Activated CD4-positive, alpha-beta T cell treated with anti-CD3 and anti-CD28 coated beads, Interleukin-10, Interleukin-2, amounts not matched to agents 100 ng/mL and 50 ng/mL, durations not matched to agents 16 hours and 8 hours (primary cell): ENCODE measurements at places on chromosomes 16 and 17.

GRCh38 chr16:70592106-70592571, 54.2 kb upstream of the IL34 start:
- DNase-seq, result no peak

GRCh38 chr17:20216853-20217252, 207.7 kb downstream of the SPECC1 start:
- no peak for DNase-seq

DNA sequence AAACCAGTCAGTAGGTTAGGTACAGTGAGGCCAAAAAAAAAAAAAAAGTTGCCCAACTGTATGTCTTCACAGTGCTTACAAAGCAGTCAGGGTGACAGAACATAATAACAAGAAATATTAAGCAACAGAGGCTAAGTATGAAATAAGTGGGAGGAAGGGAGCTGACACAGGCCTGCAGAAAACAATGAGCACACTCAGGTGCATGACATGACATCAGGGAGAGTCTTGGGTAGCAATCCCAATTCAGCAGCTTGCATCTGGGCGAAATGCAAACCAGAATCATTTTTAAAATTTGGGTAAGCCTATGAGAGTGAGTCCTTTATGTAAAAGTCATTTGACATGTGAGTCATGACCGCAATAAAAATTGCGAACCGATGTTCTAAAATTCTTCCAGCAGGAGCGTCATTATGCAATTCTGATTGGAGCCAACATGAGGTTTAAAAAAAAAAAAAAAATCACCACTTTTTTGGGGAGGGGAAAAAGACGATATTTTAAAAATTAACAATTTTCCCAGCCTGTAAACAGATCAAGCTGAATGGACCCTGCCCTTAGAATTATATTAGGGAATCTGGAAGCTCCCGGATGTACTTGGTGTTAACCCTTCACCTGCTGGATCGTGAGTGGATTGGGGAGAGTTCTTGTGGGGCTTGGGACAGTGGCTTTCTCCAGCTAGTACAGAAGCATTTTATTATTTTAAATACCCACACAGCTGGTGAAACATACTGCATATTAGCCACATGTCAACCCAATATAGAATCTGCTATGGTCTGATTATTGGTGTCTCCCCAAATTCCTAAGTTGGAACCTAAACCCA, 127.9 kb downstream of the NPIPB5 start:
- DNase-seq, result no peak

GRCh38 chr16:75550211-75550662, 5.8 kb downstream of the TMEM231 start:
- DNase-seq, result peak; percentile 57

GRCh38 chr17:75915268-75915667, 10.6 kb upstream of the MRPL38 start:
- no peak for DNase-seq

DNA sequence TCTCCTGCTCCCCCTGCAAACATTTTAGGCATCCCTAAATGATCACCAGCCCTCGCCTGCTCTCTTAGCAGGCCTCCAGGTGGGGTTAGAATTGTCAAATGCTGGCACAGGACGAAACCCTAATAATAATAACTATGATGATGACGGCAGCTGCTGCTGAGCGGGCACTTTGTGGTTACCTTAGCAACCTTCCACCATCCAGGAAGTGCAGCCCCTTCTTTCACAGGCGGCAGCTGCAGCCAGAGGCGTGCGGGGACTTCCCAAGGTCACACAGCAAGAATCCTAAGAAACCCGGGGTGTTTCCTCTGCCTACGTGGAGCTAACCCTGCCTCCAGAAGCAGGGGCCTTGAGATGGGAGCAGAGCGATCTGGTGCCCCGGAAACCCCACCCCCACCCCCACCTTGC, 22.4 kb upstream of the EIF1 start:
- DNase-seq, result peak; percentile 78

DNA sequence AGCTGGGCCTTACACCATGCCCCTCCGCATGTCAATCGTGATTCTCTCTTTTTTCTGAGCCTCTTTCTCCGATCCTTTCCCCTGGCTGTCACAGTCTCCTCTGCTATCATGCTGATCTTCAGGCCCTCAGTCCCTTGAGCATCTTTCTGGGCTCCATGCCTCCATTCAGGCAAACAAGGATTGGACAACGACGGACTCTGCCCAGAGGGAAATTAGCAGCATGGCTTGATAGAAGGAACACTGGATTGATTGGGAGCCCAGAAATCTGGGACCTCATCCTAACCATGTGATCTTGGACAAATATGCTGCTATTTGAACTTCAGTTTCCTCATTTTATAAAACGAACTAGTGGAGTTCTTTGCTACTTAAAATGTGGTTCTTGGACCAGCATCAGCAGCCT, 19.6 kb upstream of the PHF12 start:
- DNase-seq, result no peak

DNA sequence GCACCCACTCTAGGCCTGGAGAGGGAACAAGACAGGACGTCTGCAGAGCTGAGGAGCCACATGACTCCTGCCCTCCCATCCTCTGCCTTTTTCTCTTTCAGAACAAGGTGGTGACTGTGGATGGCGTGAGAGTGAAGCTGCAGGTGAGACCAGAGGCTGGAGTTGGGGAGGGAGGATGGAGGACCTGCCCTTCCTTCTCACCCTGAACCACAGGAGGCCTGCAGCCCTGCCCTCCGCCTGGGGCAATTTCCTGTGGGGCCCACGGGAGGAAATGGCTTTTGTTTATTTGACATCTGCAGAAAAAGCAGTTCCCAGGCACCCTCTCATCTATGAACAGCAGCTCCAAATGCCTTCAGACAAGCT, 5.1 kb downstream of the RAB37 start:
- DNase-seq, result peak; percentile 87

- no peak for DNase-seq
These were observed 14.3 kb upstream of the SCIMP start for GRCh38 chr17:5248821-5249479.

- DNase-seq, result no peak
These were observed 30.4 kb downstream of the KDM8 start for GRCh38 chr16:27233731-27234130.

DNA sequence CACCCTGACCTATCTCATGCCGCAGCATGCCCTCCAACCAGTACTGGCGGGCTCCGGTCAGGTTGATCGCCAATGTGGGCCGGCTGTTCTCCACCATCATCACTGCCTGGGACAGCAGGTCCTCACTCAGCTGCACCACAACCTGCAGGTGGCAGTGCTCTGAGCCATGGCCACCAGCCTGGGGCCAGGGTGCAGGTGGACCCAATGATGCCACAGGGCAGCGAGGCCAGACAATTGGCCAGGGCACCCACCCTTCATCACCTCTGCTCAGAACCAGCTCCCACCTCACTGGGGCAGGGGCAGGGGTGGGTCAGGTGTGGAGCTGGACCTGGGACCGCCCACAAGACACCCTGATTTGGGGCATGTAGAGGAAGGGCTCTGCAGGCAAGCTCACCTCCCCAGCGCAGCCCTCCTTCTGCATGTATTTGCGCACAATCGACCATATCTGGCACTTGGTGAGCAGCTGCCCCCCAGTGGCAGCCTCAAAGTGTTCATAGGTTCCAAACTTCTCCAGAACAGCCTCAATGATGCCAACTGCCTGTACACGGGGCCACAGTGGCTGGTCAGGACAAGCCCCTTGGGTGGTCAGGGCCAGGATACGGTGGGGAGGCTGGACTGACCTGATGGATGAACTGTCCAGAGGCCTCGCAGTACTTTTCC, 4.2 kb downstream of the MATCAP1 start:
- no peak for DNase-seq

DNA sequence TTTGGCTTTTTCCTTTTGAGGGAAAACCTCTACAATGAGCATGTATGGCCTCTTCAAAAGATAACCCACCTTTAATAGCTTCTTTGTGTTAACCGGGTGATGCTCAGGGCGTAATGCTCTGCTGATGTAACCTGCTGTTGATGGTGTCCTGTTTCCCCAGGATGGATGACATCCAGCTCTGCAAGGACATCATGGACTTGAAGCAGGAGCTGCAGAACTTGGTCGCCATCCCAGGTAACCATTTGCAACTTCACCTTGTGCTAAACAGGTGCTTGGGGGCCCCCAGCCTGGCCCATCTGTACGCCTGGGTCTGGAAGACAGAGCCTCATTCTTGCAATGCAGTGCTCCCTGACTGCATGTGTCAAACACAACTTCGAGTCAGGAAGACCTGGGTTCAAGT, 75.1 kb downstream of the MARF1 start:
- no peak for DNase-seq

DNA sequence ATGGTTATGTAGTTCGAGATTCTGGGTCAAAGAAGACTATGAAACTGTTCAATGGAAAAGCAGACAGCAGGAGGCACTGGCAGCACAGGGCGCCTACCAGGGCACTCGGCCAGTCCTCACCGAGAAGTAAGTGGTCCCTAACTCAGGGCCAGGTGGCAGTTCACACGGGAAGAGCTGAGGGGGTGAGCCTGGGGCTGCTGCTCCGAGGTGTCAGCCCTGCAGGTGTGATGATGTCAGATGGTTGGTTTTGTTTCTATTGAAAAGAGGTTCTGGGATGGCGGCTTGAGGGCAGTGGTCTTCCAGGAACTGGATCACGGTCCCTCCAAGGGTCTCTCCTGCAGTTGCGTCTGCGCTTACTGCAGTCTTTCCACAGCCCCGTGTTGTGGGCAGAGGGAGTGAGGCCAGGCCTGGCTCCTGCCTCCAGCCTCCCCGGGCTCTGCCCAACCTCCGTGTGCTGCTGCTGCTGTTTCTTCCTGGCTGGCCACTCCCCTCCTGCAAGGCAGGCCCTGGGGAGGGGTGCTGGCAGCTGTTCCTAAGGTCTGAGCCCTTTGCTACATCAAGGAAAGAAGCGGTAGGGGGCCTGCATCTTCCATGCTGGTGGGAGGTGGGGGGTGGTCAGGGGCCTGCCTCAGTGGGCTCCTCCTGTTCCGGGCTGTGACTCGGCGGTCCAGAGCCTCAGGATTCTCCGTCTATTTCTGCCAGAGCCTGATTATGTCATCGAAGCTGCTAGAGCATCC, 22.6 kb downstream of the RNF213 start:
- DNase-seq, result no peak

- no peak for DNase-seq
These were observed 265.0 kb downstream of the PHKB start for GRCh38 chr16:47726031-47726675.

GRCh38 chr16:81645266-81645694, 133.8 kb upstream of the PLCG2 start:
- DNase-seq, result no peak

- no peak for DNase-seq
These were observed 81.7 kb downstream of the LMF1 start for GRCh38 chr16:888901-889570.

DNA sequence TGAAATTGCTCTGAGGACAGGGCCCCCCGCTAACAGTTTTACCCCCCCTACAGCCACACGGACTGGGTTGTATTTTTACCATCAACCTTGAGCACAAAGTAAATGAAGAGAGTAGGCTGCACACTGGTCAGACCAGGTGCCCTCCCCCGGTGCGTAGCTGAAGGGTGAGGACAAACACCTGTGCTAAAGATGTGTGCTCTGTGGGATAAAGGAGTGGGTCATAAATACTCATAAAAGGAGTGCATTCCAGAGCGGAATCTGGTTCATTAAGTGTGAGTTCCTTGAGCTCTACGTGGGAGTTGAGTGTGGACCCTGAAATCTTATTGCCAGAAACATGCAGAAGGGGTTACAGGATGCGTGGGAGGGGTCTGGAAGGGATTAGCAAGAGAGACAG, 217.0 kb downstream of the CCDC182 start:
- DNase-seq, result no peak

DNA sequence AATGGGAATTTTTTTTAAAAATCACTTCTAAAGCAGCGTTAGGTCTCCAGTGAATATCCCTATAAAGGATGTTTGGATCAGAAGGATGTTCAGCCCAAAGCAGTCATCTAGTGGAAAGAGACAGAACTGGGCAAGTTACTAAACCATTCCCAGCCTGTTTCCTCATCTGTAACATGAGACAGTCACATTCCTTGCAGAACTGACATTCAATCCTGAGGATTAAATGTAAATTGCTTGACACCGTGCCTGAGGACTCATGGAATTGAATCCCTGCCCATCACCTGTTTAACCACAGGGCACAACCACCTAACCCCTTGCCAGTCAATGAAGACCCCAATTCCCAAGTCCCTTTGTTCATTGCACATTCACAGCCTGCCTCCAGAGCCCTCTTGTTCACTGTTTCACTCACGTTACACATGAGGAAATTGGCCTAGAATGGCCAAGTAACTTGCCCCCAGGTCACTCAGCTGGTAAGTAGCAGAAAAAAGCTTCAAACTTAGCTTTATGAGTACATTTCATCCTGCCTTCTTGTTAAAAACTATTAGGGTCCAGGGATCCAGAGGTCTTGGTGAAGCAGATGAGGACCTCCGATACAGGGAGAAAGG, 1.4 kb downstream of the CMTM2 start:
- DNase-seq, result no peak
